ENCODE measurements at places on chromosomes 12 and 14.

DNA sequence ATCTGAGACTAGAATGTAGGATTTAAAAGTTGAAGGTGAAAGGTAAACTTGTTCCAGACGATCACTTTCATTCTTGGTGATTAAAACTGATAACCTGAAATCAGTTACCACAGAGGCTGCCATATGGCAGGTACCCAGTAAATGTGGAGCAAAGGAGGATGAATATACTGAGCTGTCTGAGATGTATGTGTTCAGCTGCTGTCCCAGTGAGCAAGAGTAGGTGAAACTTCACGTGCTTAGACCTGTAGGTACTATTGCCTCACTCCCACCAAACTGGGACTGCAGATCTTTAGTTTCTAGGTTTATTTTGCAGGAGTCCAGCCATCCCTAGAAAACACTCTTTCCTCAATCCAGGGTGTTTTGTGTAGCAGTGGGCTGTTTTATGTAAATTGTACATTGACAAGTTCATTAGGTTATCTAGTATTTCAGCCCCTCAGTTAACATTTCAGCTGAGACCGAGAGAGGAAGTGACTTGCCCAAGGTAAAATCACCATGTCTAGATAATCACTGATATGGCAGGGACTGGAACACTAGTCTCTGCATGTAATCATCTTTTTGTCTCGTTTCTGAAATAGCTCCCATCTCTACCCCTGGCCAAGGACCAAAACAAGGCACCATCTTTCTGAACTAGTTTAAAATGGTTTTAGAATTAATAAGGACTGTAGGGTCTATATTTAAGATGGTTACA is 62.7 kb downstream of the ATG14 start:
- DNase-seq: peak; percentile 33

DNA sequence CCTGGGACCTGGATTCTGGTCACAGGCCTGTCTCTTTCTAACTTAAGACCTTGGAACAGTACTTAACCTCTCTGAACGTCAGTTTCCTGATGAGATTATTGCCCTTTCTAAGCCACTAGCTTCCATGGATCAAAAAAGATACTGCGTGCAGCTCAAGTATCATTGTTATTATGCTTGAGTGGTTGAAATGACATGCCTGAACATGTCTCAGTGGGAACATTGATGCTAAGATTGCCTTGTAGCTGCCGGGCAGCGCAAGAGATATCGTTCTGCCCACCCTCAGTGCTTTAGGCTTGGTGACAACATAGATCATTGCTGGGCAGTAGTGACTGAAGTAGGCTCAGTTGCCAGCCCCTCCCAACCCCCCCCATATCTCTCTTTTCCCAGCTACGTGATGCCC is 131.9 kb downstream of the SMOC1 start:
- no peak for DNase-seq

DNA sequence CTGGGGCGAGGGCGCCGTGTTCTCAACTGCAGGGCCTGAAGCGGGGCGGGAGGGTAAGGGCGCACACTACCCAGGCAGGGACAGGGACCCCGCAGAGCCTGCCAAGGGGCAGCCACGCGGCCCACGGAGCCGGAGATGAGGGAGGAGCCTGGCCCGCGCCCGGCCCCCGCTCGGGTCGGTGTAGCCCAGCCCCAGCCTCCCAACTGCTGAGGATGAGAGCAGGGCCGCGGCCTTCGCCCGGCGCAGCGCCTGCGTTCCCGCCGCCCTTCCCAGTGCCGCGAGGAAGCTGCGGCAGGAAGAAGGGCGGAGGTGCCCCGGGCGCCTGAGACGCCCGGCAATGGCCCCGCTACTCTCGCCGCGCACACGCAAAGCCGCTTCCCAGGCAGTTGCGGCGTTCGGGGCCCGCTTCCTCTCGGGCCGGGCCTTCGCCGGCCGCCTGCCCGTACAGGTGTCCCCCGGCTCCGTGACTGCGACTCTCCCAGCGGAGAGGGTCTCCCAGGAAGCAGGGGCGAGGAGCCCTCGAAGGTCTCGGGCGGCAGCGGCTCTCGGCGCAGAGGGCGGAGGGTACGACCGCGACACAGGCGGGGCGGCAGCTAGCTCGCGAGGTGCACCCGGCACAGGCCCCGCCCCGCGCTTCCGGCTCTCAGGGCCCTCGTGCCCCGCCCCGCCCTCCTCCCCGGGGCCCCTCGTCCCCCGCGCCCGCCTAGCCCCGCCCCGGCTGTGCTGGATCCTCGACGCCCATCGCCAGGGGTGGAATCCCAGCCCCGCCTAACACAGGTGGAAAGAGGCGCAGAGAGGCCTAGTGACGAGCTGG is 24.8 kb upstream of the YY1 start:
- DNase-seq: peak; percentile 97

GRCh38 chr12:12323591-12323990 is 26.5 kb downstream of the MANSC1 start:
- no peak for DNase-seq

DNA sequence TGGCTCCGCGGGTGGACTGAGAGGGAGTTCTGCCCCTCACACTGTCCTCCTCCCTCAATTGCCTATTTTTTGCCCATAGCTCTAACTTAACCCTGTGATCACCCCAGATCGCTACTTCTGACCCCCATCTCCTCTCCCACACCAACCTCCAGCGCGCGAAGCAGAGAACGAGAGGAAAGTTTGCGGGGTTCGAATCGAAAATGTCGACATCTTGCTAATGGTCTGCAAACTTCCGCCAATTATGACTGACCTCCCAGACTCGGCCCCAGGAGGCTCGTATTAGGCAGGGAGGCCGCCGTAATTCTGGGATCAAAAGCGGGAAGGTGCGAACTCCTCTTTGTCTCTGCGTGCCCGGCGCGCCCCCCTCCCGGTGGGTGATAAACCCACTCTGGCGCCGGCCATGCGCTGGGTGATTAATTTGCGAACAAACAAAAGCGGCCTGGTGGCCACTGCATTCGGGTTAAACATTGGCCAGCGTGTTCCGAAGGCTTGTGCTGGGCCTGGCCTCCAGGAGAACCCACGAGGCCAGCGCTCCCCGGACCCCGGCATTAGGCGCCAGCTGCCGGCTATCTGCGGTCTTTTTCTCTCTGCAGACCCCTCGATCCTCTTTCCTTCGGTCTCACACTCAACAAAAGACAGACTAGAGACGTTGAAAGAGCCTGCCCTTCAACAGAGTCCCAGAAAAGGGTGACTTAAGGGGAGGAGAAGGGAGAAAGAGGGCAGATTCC is 3.0 kb upstream of the TBX3 start:
- no peak for DNase-seq

GRCh38 chr12:130639476-130640424 is 76.3 kb downstream of the RIMBP2 start:
- DNase-seq: no peak

DNA sequence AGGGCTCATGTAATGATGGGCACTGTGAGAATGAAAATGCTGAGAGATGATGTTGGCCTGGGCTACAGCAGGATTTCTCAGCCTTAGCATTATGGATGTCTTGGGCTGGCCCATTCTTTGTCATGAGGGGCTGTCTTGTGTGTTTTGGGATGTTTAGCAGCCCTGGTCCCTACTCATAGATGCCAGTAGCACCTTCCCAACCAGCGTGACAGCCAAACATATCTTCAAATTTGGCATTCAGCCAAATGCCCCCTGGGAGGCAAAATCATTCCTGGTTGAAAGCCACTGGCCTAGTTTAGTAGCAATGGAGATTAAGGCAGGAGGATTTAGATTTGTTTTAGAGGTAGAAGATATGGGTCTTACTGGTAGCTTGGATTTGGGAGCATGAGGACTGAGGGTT is 26.6 kb downstream of the UBE3B start:
- DNase-seq: no peak

DNA sequence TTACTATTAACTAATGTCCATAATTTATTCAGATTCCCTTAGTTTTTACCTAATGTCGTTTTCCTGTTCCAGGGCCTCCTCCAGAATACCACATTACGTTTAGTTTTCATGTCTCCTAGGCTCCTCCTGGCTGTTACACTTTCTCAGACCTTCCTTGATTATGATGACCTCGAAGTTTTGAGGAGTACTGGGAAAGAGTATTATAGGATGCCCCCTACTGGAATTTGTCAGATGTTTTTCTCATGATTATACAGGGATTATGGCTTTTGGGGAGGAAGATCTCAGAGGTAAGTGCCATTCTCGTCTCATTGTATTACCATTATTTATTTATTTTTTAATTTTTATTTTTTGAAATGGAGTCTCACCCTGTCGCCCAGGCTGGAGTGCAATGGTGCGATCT is 17.7 kb upstream of the C1S start:
- peak; percentile 82 for DNase-seq

DNA sequence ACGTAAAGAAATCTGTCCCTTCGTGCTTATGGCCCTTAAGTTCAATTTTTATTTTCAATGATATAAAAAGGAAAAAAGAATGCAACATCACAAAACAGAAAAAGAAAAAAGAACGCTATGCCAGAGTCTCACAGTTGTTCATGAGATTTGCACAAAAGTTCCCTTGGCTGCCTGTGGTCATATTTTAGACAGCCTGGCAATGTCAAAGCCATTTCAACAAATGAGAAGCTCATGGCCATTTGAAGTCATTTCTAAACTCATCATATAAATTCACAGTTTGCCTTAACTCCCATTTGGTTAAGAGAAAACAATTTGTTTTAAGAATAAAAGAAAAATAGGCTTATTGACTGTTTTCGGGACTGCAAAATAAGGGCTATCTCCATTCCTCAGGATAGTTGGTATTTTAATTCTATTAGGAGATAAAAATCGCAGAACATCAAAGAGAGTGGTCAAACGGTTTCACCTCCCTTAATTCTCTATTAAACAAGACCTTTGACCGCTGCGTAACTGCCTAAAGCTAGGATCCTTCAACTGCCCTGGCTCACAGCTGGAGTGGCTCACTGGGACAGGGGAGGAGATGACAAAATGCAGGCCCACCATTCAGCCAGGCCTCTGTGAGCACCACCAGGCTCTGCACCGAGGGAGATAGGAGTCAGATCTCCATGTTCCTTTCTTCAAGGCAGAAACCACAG is 119.2 kb upstream of the DAAM1 start:
- DNase-seq: no peak

DNA sequence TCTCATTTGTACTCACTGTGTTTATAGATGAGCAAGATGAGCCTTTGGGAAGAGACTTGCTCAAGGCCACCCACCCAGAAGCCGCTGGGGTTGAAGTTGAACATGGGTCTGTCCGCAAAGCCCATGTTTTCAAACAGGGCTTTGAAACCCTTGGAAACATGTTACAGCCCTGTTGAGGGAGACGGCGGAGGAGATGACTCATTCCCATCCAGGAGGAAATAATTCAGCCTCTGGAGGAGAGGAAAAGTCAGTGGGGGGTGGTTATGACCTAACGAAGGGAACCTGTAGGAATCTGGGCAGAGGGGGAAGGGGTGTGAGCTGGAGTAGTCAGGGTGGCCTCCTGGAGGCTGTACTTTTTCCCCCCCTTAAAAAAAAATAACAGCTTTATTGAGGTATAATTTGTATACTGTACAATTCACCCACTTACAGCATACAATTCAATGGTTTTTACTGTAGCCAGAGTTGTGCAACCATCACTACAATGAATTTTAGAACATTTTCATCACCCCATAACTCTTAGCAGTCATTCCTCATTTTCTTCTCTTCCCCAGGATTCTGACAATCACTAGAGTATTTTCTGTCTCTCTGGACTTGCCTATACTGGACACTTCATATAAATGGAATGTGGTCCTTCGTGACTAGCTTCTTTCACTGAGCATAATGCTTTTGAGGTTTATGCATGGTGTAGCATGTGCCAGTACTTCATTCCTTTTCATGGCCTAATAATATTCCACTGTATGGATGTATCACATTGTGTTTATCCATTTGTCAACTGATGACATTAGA is 1.9 kb upstream of the RIN3 start:
- no peak for DNase-seq

DNA sequence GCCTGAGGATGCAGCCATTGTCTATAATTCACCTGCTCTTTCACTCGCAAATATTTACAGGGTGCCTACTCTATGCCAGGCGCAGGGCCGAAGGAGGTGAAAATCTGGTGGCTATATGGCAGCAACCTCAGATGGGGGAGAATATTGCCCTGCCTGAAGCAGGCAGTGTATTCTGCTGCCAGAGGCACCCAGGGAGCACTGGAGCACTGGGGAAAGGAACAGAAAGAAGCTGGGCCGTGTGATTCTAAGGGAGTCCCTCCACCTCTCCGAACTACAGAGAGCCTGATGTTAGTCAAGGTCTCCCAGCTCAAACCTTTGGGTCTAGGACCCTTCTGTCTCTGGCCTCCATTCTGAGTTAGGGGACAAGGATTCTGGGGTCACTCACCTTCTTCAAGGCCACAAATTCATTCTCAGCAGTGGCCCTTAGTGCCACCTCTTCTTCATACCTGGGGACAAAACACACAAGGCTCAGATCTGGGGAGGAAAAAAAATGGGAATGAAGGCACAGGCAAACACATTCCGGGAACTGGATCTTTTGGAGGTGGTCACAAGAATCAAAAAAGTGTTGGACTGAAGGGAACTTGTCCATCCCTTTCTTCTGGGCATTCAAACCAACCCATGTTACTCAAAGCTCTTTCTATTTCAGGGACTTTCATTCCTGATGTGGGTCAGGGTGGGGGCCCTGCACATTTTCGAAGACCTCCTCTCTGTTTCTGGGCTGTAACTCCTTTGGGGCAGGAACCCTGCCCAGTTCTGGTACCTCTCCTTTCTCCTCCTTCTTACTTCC is 19.3 kb upstream of the KRT86 start:
- DNase-seq: no peak

DNA sequence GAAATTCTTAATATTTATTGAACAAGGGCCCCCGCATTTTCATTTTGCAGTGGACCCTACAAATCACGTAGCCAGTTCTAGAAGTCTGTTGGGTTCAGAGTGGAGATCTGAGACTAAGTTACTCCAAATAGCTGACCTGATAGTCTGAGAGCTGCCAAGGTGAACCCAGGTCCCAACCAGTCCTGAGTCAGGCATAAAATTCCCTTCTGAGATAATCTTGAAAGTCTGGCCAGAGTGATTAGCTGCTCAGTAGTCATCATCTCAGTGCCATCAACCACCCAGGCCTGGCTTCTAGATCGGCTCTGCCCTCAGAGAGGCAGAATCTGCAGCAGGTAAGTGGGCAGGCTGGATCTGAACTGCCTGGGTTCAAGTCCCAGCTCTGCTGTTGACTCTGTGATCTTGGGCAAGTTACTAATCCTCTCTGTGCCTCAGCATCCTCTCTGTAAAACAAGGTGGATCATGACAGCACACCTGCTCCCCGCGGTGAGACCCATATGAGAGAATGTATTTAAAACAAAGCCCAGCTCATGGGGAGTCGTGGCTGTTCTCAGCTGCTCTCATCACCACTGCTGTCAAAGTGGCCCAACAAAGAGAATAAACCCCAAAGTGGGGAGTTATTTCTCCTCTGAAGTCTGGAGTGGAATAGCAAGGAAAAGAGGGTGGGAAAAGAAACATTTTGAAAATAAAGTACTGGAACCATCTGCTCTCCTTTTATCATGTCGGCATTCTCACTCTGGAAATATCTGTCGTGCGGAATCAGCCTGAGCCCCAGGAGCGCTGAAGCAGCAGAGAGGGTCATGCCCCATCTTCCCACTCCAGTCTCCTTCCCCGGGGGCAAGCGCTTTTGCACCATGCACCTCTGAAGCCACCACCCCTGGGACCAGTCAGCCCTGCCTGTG is 193.3 kb downstream of the DPF3 start:
- no peak for DNase-seq

DNA sequence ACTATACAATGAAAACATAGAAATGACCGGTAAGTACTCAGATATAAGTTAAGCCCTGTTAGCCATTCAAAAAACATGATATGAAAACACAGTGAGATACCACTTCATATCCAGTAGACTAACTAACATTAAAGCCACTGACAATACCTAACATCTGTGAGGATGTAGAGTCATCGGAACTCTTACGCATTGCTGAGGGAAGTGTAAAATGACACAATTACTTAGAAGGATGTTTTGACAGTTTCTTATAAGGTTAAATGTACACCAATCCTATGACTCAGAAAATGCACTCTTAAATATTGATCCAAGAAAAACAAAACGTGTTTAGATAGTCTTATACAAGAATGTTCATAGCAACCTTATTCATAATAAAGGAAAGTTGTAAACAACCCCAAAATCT is 782.9 kb downstream of the BCL11B start:
- no peak for DNase-seq
